ENCODE measurements at places on chromosomes 11 and 22. TPM values are rescaled to one million over a fixed set of nuclear protein-coding genes. Genes with fewer than 3 reads are reported as not detected.

DNA sequence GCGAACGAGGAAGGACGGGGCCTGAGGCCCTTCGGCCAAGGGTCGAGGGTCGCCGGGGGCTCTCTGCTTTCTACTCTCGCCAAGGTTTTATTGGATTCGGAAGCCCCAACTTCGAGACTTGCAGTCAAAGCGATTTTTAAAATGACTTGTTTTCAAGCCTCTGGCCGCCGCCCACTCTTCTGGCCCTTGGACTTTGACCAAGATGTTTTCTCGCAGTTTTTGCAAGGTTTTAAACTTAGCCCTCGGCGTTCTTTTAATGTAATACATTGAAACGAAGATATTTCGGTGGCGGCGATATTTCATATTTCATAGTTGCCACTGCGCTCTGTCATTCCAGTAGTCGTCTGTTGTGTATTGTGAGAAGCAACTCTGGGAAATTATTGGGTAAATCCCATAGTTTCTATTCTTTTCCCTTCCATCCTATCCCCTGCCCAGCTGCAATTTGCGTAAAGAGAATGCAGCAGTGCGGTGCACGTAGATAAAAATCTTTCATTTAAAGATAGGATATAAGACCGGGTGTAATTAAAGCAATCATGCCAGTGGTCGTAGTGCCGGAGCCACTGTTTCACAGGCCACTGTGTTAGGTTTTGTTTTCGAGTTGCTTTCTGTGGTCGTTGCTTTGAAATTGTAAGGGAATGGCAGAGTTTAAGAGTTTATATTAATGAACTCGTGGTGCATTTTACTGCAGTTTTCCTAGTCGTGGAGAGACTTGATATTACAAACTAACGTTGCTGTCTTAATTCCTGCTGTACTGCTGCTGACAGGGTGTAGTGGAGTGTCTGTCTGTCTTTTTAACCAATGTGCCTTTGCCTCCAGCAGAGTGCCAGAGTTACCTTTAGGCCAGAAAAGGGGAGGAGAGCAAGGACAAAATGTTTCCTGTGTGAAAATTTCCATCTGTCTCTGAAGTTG is 702 bp downstream of the BIRC2 start:
- peak overlapping the region; percentile 97 for H3K27ac ChIP-seq
- H3K4me1 ChIP-seq: peaks cover 30% of the 10 kb centered on the region
- DNase-seq: no peak

- H3K36me3 ChIP-seq: no peaks in the 10 kb centered on the region
- H3K4me3 ChIP-seq: no peak overlapping the region
- H3K27me3 ChIP-seq: peaks cover 3% of the 10 kb centered on the region
- no peak overlapping the region for H3K27ac ChIP-seq
- no peak for DNase-seq
- H3K4me1 ChIP-seq: no peaks in the 10 kb centered on the region
Observed at GRCh38 chr11:128955636-128956035, 13.0 kb upstream of the TP53AIP1 start.

GRCh38 chr11:43579919-43580276 is 100.6 kb upstream of the HSD17B12 start:
- H3K4me3 ChIP-seq: peak overlapping the region; percentile 71
- no peak overlapping the region for H3K27ac ChIP-seq
- H3K36me3 ChIP-seq: no peaks in the 10 kb centered on the region
- H3K27me3 ChIP-seq: peaks cover 94% of the 10 kb centered on the region

GRCh38 chr11:11534981-11535380 is 86.8 kb downstream of the GALNT18 start:
- H3K4me3 ChIP-seq: no peak overlapping the region
- DNase-seq: no peak
- peaks cover 9% of the 10 kb centered on the region for H3K27me3 ChIP-seq
- no peak overlapping the region for H3K27ac ChIP-seq
- H3K36me3 ChIP-seq: no peaks in the 10 kb centered on the region

DNA sequence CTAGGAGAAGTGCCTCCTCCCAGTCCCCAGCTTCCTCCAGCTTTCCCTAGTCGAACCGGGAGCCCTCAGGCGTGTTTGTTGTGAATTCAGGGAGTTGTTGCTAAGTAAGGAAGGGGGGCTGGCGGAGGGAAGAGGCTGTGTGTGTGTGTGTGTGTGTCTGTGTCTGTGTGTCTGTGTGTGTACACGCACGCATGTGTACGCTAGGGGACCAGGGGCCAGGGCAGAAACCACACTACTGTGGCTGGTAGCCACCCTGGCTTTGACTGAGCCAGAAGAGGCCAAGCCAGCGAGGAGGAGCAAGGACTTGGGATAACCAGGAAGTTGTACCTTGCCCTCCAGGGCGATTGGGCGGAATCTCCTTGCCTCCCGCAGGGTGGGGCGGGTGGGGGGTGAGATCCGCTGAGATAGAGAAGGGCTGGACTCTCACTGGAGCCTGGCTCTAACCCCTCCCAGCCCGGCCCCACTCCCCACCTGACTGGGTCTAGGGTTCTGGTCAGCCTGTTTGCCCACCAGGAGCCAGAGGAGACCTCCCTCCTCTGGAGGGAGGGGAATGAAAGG is 7.5 kb downstream of the BCL9L start:
- peak overlapping the region; percentile 99 for H3K27ac ChIP-seq
- no peaks in the 10 kb centered on the region for H3K36me3 ChIP-seq
- peaks cover 92% of the 10 kb centered on the region for H3K4me1 ChIP-seq
- DNase-seq: peak; percentile 94
- H3K4me3 ChIP-seq: peak overlapping the region; percentile 55
- no peaks in the 10 kb centered on the region for H3K27me3 ChIP-seq

DNA sequence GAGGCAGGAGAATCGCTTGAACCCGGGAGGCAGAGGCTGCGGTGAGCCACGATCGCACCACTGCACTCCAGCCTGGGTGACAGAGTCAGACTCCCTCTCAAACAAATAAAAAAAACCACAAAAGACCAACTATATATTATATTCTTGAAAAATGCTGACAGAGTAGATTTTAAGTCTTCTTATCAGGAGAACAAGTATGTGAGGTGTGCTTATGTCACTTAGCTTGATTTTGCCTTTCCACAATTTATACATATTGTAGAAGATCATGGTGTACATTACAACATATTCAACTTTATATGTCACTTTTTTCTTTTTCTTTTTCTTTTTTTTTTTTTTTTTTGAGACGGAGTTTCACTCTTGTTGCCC is 24.1 kb upstream of the CARS1 start:
- no peaks in the 10 kb centered on the region for H3K4me1 ChIP-seq
- no peak overlapping the region for H3K27ac ChIP-seq
- H3K4me3 ChIP-seq: no peak overlapping the region
- DNase-seq: no peak
- no peaks in the 10 kb centered on the region for H3K27me3 ChIP-seq

- no peaks in the 10 kb centered on the region for H3K4me1 ChIP-seq
- H3K27ac ChIP-seq: no peak within 1 kb of the TSS
- no peaks in the 10 kb centered on the region for H3K36me3 ChIP-seq
Observed at GRCh38 chr11:113705871-113706655, at the start of gene TMPRSS5. Gene TMPRSS5 (minus strand): TSS chr11:113706308. CDS start chr11:113706224, 84 bp downstream.

GRCh38 chr11:73121692-73122091 is 20.4 kb downstream of the FCHSD2 start:
- no peaks in the 10 kb centered on the region for H3K27me3 ChIP-seq
- H3K36me3 ChIP-seq: peaks cover 18% of the 10 kb centered on the region
- H3K4me3 ChIP-seq: no peak overlapping the region
- H3K27ac ChIP-seq: no peak overlapping the region
- DNase-seq: no peak

The SLC6A5 gene
- not detected for total RNA-seq

The TRPM5 gene
- total RNA-seq: under 0.01 TPM

The CDK2AP2 gene
- total RNA-seq: 10.3 TPM

The CBX7 gene
- total RNA-seq: 14.5 TPM

The APOBEC3B gene
- 0.36 TPM for total RNA-seq

All from osteoblast (primary cell).